ENCODE measurements at places on chromosomes 5 and 9.

GRCh38 chr9:116394070-116394469 lies 240.5 kb downstream of the PAPPA start:
- DNase-seq: no peak

- no peak for DNase-seq
Observed at GRCh38 chr5:84327591-84327990, 57.1 kb downstream of the EDIL3 start.

DNA sequence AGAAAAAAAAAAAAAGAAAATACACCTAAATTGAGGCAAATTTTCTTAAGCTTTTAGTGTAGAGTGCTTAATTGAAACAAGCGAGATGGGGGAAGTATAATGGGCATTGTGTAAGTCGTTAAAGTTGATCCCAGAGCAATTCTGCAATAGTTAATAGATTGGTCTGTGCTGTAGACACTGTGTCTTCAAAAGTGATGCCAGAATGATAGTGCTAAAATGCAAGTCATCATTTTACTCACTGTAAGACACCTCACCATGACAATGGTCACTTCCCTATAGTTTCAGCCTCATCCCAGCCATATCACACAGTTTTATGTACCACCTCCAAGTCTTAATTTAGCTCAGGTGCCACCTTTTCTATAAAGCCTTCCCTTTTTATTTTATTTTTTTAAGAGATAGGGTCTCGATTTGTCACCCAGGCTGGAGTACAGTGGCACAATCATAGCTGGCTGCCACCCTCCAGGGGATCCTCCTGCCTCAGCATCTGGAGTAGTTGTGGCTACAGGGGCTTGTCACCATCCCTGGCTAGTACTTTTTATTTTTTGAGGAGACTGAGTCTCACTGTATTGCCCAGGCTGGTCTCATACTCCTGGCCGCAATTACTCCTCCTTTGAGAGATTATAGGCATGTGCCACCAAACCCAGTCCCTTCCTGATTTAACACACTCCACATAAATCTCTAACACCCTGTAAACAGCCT lies 6.2 kb downstream of the COX7C start:
- DNase-seq: no peak

DNA sequence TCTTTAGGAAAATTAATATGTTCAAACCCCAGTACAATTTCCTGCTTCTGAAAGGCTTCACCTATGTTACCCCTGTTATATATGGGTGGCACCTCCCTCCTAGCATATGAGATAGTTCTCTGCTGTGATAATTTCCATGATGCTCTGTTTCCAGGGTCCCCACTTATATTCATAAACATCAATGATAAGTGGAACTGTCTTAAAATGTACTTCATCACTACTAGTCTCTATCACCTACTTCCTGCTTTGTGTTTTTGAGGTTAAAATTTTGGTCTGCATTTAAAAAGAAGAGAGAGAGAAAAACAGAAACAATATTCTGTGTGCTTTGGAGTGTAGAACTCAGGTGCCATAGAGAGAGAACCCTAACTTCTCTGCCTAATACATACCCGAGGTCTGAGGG lies 234.7 kb downstream of the HTR1A start:
- no peak for DNase-seq

DNA sequence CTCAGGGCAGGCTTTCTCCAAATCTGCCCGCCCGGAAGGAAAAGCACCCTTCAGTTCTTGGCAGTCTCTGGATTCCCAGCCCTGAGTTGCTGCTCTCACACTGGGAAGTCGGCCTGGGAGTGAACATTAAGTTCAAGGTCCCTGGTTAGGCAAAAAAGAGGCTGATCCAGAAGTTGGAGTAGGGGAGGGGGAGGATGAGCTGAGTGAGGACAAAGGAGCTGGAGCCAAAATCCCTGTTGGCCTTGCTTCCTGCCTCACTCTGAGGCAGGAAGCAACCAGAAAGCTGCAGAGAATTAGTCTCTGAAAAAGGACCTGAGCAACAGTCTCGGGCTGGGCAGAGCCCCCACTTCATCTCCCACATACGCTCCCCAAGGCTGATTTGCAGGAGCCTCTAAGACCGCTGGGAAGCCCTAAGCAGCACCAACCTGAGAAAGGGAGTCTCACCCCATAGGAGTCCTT lies 15.0 kb upstream of the RPS14 start:
- no peak for DNase-seq

Measured in activated naive CD4-positive, alpha-beta T cell treated with Interleukin-2 at 50 U/mL for 16 hours (primary cell).